ENCODE measurements at places on chromosomes 12 and 14.

DNA sequence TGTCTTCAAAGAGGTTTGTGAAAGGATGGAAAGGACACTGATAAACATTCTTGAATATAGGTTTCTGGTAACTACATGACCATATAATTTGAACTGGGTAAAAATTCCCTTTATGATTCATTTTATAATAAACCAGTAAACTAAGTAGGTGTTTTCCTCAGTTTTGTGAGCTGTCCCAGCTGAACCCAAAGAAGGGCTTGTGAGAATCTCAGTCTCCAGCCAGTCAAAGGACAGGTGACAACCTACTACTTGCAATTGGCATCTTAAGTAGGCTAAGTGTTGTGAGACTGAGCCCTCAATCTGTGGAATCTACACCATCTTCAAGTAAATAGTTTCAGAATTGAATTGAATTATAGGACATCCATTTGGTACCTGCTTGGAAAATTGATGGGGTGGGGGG lies 75.2 kb downstream of the MYF5 start:
- DNase-seq: no peak

- peak; percentile 62 for DNase-seq
Observed at GRCh38 chr14:32366986-32367385, 37.9 kb downstream of the AKAP6 start.

- no peak for DNase-seq
Observed at GRCh38 chr14:99732436-99733210, 48.5 kb downstream of the CYP46A1 start.

- peak; percentile 28 for DNase-seq
Observed at GRCh38 chr14:53432378-53432802, 279.3 kb upstream of the DDHD1 start.

DNA sequence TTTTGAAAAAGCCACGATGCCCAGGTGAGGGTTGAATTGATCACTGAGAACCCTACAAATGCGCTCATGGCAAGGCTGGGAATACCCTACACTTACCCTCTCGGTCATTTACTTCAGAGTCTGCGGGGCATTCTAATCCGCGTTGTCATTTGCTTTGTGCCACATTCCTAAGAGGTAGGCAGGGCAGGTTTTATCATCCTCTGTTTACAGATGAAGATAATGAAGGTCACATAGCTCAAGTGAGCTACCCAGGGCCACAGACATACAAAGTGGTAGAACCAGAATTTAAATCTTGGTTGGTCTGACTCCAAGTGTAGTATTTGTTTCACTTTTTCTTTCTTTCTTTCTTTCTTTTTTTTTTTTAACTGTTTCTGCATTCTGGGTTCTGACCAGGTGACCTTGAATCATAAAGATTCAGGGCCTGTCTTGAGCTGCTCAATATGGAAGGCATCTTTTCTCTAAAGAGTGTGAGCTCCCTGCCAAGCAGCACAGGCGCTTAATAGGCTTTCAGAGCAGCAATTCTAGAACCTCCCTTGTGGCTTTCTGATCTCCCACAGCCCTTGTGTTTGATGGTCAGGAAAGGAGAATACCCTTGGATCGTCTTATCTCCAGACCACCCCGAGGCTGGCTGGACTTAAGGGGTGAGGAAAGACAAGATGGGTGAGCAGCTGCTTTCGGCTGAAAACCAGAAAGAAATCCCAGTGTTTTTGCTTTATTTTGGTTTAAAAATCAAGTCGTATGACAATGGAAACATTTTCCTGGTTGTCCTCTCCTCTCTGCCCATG lies 662 bp upstream of the BATF start:
- DNase-seq: no peak

Data from NCI-H187 treated with DMSO at 0.1 percent for 48 hours (cell line).